ENCODE measurements at places on chromosomes 12 and 14.

DNA sequence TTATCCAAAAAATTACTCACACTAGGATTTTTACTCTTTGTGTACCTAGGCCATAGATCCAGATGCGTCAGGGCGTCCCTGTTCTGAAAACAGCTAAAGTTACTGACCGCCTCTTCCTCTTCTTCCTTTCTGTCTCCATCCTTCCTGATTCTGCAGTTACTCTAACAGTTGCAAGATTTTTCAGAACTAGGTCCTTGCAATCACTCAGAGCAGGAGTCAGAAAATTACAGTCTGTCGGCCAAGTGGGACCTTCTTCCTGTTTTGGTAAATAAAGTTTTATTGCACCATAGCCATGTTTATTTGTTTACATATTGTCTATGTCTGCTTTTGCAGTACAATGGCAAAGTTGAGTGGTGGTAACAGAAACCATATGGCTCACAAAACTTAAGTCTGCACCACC lies 25.6 kb upstream of the FGF6 start:
- ATAC-seq = no peak

DNA sequence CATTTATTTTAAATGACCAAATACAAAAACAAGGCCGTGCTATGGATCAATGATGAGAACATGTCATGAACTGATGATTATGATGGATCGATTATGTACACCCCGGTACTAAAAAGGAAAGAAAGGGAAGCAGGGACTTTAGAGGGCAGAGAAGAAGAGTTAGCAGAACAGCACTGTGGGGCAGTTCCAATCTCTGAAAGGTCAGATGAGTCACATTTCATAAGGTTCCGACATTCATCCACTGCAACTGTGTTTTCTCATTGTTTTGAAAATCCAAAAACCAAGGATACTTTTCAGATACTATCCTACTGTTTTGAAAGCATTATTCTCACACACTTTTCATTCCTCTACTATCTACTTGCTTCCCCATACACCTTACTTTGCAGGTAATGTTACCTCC lies 169.3 kb downstream of the STXBP6 start:
- no peak for ATAC-seq

DNA sequence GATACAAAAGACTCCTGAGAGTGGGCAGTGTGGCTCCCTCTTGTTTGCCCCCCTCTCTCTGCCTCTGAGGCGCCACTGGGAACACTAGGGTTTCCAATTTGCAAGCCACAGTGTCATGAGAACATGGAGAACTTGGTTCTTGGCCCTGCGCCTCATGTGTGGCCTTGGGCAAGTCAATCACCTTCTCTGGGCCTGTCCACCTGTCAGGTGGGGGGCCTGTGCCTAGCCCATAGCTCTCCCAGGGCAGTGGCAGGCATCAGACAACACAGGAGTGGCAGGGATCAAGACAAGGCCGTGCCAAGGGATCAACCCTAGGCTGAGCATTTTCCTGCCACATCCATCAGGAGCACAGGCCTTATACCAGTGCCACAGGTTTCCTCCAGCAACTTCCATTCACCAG lies 185.3 kb downstream of the CALM1 start:
- no peak for ATAC-seq

GRCh38 chr12:115232455-115233156 lies 548.6 kb upstream of the TBX3 start:
- no peak for ATAC-seq

DNA sequence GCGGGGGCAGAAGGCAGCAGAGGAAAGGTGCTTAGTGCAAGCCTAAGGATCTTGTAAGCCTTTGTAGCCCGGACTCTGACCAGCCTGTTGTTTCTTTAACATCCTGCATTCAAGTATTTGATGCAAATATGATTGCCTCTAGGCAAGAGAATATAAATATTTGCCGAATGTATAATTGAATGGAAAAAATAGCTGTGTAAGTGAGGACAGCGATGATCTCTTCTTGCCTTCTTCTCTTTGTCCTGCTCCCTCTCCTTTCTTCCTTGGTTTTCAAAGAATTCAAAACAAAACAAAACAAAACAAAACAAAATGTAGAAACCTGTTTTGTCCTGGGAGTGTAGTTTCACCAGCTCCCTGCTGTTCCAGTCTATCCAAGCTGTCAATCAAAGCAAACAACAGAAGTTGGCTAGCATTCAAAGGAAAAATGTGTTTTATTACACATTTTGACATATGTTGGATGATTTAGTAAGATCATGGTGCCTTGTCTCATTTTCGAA lies 74.9 kb upstream of the CPM start:
- ATAC-seq = no peak
